HTR-8/SVneo (cell line): ENCODE measurements at places on chromosomes 2 and 18.

- peak; percentile 67 for DNase-seq
Measured at GRCh38 chr2:172427256-172427989, at the start of gene ITGA6. ITGA6 (plus strand) TSS chr2:172427586.

DNA sequence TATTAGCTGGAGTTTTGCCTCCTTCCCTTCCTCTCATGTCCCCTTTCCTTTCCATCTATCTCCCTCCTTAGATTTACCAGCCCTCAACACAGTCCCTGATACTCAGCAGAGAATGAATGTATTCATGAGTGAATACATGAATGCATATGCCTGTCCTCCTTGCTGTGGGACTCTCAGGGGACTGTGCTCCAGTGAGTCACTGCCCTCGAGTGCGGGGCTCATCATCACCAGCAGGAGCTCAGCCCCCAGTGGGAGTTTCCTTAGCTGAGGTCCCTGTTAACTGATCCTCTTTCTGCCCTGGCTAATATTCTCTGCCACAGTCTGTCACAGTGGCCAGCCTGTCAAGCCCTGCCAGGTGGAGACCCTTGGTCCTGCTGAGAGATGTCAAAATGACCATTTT, 104.9 kb upstream of the LHCGR start:
- DNase-seq, result no peak

- DNase-seq, result no peak
Measured at GRCh38 chr2:10223932-10224720, 78.6 kb upstream of the HPCAL1 start.

DNA sequence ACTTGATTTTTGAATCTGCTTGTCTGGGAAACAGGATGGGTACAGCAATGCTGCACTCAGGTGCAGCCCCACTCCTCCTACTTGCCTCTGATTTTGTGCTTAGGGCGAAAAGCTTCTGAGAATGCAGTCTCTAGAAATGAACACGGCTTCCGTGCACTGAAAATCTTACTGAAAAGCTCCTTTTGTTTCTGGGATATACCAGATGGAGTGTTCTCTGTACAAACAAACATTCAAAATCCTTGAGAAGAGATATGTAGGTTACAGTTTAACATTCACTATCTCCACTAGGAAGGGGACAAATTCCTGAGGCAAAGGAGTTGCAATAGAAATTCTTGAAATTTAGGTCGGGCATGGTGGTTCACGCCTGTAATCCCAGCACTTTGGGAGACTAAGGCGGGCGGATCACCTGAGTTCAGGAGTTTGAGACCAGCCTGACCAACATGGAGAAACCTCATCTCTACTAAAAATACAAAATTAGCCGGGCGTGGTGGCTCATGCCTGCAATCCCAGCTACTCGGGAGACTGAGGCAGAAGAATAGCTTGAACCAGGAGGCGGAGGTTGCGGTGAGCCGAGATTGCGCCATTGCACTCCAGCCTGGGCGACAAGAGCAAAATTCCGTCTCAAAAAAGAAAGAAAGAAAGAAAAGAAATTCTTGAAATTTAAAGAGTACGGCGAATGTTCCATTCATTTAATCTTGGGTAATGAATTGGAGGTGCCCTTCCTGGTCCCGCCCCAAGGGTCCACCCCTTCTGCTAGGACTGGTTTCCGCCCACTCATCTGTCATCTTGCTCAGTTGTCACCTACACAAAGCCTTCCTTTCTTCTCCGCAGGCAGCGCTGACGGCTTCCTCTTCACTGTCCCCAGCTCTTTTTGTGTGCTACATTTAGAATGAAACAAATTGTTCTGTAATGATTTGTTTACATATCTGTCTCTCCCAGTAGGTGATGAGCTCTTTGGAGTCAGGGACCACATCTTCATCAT, 92.4 kb downstream of the SOCS6 start:
- DNase-seq, result no peak

- no peak for DNase-seq
Measured at GRCh38 chr2:181430406-181431118, 26.6 kb upstream of the ITGA4 start.

DNA sequence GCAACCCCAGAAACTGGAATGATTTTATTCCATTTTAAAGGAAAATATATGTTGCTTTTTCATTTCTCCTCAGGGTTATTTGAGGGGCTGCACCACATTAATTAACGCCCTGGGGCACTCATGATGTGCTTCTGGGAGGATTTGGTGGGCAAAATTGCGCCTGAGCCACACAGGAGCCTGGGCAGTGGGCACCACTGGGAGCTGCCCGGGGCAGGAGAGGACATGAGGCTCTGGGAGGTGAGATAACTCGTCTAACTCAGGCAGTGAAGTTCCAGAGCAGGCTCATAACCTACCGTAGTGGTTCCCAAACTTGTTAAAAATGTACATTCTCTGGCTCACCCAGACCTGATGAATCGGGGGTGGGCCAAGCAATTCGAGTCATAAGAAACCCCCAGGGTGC, 68.3 kb downstream of the EDAR start:
- DNase-seq, result no peak

GRCh38 chr2:112904883-112905282, 6.1 kb upstream of the IL37 start:
- DNase-seq, result no peak
